ENCODE measurements at places on chromosomes 1 and 21.

DNA sequence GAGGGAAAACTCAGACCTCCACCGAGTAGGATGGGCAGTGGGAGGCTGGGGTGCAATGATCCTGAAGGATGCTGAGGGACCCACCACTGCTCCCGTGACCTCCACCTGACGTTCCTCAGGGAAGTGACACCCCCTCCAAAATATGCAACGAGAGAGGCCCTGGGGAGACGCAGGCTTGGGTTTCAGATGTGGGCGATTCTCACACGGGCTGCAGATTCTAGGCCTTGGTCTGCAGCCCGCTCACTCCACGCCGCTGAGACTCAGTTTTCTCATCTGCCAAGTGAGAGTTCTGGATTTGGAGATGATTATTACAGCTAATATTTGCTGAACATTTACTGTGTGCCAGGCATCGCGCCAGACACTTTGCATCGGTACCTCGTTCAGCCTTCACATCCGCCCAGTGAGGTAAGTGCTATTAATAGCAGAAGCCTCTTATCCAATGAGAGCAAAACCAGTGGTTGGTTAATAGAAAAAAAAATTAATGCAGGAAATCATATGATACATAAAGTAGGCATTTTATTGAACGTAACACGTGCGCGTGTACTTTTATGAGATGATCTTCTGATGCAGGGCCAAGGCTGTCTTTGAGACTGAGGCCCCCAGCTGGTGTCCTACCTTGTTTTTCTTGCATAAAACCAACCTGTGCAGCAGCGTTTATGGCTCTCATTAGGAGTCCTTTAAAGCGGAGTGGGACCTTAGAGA is 102.0 kb upstream of the RUNX3 start:
- DNase-seq: no peak

DNA sequence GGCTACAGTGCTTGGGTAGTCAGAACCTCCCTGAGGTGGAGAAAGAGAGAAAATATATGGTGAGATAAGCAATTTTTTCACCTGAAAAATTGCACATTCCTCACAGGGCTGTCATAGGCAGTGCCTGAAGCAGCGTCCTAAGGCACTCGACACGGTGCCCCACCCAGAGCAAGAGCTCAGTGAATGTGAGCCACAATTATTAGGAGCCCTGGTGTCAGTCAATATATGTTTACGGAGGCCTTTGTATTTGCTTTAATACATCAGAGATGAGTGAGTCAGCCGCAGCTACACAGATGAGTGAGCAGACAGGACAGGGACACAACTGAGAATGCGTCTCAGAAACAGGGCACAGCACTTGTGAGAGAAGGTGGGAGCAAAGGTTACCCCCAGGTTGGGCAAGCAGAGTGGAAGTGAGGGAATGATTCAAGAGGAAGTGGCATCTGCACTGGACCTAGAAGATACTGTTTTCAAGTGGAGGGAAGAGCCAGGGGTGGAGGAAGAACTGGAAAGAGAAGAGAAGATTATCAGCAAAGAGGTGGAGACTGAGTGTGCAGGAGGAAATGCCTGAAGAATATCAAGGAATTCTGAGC is 5.2 kb upstream of the PIGC start:
- DNase-seq: no peak

- DNase-seq: peak; percentile 26
Observed at GRCh38 chr21:26715878-26716506, 129.2 kb downstream of the ADAMTS1 start.

DNA sequence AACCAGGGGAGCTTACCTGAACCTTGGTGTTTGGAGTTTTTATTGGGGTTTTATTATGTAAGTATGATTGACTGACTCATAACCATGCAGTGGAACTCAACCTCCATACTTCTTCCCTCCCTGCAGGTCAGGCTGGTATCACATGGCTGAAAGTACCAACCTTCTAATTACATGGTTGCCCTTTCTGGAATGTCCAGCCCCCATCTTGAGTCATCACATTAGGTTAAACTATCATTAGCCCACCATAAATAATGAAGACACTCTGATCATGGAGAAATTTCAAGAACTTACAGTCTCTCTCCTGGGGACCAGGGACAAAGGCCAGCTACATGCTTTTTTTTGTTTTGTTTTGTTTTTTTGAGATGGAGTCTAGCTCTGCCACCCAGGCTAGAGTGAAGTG is 19.2 kb upstream of the DPH5 start:
- no peak for DNase-seq

DNA sequence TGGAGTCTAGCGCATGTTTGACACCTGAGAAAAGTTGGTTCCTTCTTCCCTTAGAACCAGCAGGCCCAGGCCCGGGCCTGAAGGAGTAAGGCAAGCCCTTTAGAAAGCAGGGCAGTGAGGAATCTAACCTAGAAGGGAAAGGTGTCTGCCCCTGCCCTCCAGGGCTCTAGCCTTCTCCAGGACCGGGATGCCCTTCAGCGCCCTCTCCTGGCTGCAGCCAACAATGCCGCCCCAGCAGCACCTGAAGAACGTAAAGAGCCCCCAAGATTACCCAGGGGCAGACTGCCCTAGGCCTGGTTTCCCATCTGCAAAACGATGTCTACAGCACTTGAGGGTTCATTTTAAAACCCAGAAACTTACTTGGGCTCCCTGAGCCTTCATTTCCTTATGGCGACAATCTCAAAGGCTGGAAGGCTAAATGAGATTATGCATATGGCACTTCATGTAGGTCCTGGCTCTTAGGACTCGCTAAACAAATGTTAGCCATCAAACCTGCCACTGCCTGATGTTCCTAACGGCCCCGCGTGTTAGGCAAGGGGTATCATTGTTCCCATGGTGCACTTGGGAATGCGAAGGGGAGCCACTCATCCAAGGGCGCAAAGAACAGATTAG is 106.7 kb upstream of the KLHDC7A start:
- no peak for DNase-seq

DNA sequence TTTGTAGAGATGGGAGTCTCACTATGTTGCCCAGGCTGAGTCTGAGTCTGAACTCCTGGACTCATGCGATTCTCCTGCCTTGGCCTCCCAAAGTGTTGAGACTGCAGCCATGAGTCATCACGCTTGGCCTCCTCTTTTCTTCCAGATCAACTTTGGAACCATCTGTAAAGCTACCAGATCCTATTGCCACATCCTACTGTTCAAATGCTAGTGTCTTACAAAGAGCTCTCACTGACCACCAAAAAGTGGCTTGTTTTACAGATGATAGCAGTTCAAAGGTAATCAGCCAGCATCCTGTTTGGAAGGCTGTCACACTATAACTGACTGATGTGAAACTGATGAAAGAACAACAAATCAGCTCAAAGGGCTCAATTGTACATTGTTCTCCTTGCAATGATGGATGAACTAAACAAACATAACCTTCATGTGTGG is 221.6 kb downstream of the AKT3 start:
- DNase-seq: no peak

DNA sequence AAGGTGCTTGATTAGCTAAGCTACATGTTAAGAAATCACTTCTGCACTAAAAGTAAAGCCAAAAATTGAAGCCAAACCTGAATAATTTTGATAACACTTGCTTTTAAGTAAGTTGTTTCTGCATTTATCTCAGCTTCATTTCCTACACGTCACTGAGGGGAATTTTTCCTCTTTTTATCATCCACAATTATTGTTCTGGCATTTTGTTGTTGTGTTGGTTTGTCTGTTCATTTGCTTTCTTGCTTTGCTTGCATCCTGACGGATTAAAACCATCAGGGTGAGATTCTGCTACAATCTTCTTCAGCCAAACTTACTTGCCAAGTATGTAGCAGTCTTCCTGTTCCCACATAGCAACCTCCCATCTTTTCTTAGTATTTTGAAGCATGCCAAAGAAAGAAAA is 18.0 kb upstream of the EEIG2 start:
- no peak for DNase-seq

DNA sequence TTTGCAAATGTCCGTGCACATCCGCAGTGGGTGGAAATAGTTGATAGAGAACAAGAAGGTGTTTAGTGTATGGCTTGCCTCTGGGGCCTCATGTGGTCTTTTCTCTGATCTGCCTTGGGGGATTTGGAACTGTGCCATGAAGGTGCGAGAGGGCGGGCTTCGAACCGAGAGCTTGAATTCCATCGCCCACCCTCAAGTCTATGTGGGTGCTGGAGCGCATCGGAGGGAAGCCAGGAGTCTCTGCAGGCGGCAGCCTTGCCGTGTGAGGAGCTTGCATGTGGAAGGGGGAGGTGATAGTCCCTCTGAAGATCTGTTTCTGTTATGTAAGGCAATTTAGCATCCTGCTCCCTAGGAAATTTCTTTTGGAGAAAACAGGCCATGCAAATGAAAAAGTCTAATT is 119.6 kb downstream of the HUNK start:
- no peak for DNase-seq

- no peak for DNase-seq
Observed at GRCh38 chr1:63466759-63467158, 56.3 kb downstream of the ITGB3BP start.

GRCh38 chr1:53061859-53062707 is at the start of gene PODN:
Gene PODN (plus strand): TSS chr1:53062213. CDS start chr1:53069856, 7,643 bp downstream.
- DNase-seq: no peak

GRCh38 chr1:3217979-3218679 is 149.1 kb downstream of the PRDM16 start:
- DNase-seq: no peak

GRCh38 chr1:227378871-227379554 is 60.7 kb upstream of the CDC42BPA start:
- no peak for DNase-seq

- DNase-seq: no peak
Observed at GRCh38 chr1:224528900-224529299, 87.2 kb upstream of the CNIH3 start.

- no peak for DNase-seq
Observed at GRCh38 chr1:162892906-162893611, 32.1 kb upstream of the CCDC190 start.

DNA sequence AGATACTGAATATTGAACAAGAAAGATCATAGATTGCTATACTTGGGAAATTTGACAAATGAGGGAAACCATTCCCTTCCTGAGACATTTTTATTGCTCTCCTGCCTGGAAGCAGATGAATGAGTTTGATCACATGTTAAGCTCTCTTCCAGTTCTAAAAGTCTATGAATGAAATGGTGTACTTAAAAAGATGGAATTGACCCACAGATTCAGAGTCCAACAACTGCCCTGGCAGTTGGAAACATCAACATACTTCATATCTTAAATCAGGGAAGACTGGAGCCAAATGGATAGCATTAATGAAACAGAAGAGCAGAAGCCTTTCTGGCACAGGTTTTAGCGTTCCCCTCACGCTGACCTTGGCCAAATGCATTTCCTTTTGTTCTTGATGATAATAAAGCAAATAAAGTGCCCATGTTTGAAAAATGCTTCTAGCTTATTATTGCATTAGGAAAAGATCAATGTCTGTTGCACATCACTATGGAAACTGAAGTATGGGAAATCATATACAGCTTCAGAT is 142.6 kb downstream of the ESRRG start:
- DNase-seq: no peak

DNA sequence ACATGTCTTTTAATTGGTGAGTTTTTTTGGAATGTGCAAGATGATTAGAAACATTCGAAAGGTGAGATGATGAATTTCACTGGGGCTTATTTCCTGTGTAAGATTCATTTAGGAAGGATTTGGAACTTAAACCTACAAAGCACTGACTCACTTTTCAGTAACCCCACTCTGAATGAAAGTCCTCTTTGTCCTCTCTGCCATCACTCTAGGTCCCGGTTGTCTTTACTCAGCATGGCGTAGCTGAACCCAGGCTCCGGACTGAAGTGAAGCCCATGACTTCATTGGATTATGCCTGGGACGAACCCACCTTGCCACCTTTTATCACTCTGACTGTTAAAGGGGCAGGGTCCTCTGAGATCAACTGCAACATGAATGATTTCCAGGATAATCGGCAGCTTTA is 139.4 kb downstream of the VPS13D start:
- DNase-seq: no peak
